Stimulated activated CD4-positive, alpha-beta T cell treated with anti-CD3 and anti-CD28 coated beads, Interleukin-1b, Interleukin-23, amount 100 ng/mL, for 1 hour (primary cell): ENCODE measurements at places on chromosomes 16 and 17.

- DNase-seq = no peak
Observed at GRCh38 chr16:14304891-14305460, 233.9 kb downstream of the MRTFB start.

GRCh38 chr16:83932955-83933673 is 19.9 kb upstream of the OSGIN1 start:
- no peak for DNase-seq

- no peak for DNase-seq
Observed at GRCh38 chr16:21611556-21612384, 12.4 kb downstream of the METTL9 start.

- DNase-seq = no peak
Observed at GRCh38 chr17:4407216-4407615, 26.5 kb upstream of the SPNS3 start.

GRCh38 chr17:68288804-68289203 is 2.1 kb downstream of the SLC16A6 start:
- DNase-seq = no peak

- no peak for DNase-seq
Observed at GRCh38 chr17:6299275-6299674, 135.6 kb downstream of the AIPL1 start.

GRCh38 chr16:80123189-80123588 is 417.6 kb upstream of the DYNLRB2 start:
- DNase-seq = no peak

DNA sequence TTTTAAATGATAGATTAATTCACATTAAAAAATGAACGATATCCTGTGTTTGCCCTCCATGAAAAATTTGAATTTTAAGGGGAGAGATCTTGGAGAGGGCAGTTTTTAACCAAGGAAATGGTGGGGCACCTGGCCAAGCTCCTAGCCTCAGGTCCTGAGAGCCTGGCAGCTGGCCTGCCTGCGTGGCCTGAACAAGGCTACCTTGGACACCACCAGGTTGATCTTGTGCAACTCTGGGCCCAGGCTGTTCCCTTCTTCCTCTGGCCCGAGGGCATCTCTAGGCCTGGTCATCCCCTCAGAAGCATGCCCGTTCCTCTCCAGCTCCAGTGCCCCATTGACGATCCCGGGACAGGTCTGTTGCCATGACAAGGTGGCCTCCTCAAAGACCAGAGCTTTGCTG is 33.4 kb upstream of the LONP2 start:
- no peak for DNase-seq

GRCh38 chr17:21289175-21289901 is 4.8 kb downstream of the MAP2K3 start:
- DNase-seq = no peak

GRCh38 chr17:45640141-45640850 is 143.8 kb upstream of the CRHR1 start:
- peak; percentile 32 for DNase-seq

DNA sequence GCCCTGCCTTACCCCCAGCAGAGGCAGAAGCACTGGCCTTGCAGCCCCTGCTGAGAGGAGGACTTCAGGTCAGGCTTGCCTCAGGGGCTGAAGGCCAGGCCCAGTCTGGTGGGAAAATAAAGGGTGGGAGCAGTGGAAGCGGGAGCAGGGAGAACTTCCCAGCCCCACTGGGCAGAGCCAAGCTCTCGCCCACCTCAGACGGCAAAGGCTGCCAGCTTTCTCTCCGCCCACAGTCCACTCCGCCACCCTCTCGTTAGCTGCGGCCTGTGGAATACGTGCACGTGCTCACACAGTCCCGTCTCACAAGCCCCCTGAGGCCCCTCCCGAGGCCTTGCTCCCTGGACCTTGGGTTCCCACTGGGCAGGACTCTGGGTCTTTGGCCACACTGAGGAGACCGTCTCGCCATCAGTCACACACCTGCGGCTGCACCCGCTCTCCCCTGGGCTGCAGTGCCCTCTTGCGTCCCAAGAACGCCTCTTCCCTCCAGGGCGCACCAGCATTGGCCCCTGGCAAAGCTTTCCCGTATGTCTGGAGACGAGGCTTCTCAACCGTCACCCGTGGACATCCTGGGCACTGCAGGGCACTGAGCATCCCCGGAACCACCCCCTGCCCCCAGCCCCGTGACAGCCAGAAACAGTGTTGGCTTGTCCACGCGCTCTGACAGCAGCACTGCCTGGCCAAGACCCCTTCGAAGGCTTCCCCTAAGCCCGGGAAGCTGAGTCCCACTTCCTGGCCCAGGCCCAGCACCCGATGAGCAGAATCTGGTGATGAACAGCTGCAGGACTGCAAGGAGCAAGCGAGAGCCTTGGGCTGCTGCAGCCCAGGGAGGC is 8.3 kb downstream of the MRPL28 start:
- peak; percentile 56 for DNase-seq

DNA sequence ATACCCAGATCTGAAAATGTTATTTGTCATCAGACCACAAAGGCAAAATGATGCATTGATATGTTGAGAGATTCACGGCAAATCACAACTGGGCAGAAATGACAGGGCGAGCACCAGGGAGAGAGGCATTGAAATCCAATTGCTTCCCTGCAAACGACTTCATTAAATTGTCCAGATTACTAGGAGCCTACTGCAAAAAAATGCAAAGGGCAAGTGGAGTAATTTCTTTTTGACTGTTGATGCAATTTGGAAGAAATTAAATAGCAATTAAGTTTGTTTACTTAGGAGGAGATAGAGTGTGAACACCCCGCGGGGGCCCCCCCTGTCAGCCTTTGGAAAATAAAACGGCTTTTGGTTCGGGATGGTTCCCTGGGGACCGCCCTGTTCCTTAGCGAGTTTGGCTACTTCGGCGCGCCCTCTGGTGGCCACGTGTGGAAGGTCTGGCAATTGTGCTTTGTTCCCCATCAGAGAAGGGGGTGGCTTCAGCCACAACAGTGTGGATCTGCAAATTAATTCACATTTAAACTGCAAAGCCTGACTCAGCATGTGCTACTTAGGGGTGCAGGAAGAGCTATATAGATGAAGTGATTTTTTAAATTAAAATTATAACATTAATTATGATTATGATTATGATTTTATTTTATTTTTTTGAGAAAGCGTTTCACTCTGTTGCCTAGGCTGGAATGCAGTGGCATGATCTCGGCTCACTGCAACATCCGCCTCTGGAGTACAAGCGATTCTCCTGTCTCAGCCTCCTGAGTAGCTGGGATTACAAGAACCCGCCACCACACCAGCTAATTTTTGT is 14.5 kb upstream of the TMC7 start:
- DNase-seq = peak; percentile 51

DNA sequence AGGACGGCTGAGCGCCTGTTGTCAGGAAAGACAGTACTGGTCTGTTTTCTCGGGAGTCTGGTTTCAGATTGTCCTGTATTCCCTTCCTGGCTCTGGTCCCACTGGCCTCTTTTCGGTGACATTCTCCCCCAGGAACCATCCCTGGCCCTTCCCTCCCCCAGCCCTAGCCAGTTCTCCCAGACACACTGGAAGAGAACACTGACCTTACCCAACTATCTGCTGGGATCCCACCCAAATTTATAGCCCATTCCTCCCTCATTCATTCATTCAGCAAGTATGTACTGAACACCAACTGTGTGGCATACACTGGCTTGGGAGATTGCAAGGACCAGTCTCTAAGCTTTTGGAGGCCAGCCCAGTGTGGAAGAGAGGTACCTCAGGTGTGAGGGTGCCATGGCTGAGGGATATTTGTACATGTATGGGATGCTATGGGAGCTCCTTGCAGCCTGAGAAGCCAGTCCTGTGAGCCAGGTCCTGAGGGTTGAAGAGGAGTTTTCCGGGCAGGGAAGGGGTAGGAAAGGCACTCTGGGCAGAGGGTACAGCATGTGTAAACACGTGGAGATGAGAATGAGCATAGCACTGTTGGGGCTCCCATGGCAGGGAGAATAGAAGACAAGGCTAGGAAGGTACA is 5.2 kb downstream of the RND2 start:
- DNase-seq = no peak
